GM23248 (cell line): ENCODE measurements at places on chromosomes 3 and 15.
A peak's percentile ranks its signal among the peaks of the same experiment; 100 is the strongest.

GRCh38 chr3:51361746-51362145 is 23.3 kb upstream of the MANF start:
- no peak for DNase-seq

- DNase-seq: peak; percentile 75
Measured at GRCh38 chr3:45182915-45183871, 37.0 kb upstream of the CDCP1 start.

DNA sequence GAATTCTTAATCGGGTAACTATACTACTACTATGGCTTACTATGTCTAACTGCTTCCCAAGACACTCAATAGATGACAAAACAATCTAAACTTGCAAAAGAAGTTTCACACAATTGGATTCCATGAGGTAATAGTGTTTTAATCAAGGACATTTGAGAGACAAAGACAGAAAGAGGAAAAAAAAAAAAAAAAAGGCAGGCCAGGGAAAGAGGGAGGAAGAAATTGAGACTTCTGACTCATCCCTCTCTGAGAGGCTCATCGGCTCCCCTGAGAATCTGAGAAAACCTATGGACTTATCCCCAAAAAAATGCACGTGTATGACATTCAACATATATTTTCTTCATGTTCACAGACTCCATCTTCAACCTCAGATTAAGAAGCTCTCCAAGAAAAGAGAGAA is 61.0 kb downstream of the SCAPER start:
- peak; percentile 67 for DNase-seq

GRCh38 chr3:184242297-184242685 is 6.5 kb downstream of the ALG3 start:
- DNase-seq: no peak

GRCh38 chr15:59309405-59309804 is 63.3 kb downstream of the MYO1E start:
- no peak for DNase-seq

GRCh38 chr3:100803711-100804110 is 94.4 kb downstream of the TFG start:
- DNase-seq: no peak
